ENCODE measurements at places on chromosomes 2 and 18.

DNA sequence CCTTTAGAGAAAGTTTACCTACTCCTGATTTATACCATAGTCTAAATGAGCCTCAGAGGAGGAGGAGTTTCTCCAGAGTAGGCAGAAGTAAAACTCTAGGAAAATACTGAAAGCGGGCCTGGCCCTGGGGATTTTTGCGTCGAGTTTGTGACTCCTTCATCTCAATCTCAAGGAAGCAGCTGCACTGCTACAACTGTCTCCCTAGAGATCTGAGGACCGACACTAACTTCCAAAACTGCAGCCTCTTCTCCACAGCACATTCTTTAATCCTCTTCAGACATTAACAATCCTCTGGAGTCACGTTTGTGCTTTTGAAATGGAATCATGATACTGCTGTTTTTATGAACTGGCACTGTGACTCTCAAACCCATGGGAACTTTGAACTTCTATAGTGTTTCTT, 281.4 kb downstream of the KCNS3 start:
- DNase-seq = no peak

GRCh38 chr2:238655974-238656722, 191.7 kb upstream of the TWIST2 start:
- DNase-seq = no peak

- DNase-seq = no peak
Observed at GRCh38 chr2:22481486-22482259, 903.3 kb upstream of the KLHL29 start.

DNA sequence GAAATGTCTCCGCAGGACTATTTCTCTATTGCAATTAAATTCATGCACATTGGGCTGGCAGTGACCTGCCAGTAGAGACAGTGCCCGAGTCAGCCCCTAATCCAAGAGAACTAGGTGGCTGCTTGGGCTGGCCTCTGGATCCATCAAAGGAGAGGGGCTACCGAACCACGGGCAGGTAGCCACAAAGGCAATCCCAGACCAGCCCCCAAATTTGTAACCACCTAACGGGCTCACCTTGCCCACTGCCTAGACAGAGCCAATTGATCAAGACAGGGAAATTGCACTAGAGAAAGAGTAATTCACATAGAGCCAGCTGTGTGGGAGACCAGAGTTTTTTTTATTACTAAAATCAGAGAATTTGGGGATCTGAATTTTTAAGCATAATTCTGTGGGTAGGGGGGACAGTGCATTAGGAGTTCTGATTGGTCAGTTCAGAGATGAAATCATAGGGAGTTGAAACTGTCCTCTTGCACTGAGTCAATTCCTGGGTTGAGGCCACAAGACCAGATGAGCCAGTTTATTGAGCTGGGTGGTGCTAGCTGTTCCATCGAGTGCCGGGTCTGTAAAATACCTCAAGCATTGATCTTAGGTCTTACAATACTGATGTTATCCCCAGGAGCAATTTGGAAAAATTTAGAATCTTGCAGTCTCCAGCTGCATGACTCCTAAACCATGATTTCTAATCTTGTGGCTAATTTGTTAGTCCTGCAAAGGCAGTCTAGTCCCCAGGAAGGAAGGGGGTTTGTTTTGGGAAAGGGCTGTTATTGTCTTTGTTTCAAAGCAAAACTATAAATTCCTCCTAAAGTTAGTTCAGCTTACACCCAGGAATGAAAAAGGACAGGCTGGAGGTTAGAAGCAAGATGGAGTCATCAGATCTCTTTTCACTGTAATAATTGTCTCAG, 260.4 kb upstream of the SP5 start:
- DNase-seq = no peak

DNA sequence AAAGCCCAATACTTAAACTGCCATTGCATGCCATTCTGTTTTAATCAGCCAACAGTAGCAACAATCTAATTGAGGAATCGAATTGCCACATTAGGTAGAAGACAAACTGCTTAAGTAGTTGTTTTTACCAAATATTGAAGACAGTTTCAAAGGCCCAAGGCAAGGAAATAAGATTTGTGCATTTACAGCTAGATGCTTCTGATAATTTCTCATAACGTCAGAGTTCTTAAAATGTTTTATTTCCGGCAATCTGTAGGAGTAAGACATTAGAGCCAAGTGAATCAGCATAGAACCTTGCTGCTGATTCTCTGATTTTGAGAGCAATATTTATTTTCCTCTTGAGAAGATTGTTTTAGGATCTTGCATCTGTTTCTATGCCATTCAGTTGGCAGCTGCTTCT, 174.3 kb downstream of the RBM43 start:
- DNase-seq = no peak

GRCh38 chr2:241867776-241868420, 1.6 kb upstream of the RTP5 start:
- DNase-seq = no peak

- DNase-seq = no peak
Observed at GRCh38 chr2:62335612-62336011, 139.7 kb downstream of the B3GNT2 start.

Measured in stimulated activated CD8-positive, alpha-beta memory T cell treated with anti-CD3 and anti-CD28 coated beads, Interleukin-15, amount 100 ng/mL, for 1 hour (primary cell).